LHCN-M2 (cell line): ENCODE measurements at places on chromosomes 6 and 20.

DNA sequence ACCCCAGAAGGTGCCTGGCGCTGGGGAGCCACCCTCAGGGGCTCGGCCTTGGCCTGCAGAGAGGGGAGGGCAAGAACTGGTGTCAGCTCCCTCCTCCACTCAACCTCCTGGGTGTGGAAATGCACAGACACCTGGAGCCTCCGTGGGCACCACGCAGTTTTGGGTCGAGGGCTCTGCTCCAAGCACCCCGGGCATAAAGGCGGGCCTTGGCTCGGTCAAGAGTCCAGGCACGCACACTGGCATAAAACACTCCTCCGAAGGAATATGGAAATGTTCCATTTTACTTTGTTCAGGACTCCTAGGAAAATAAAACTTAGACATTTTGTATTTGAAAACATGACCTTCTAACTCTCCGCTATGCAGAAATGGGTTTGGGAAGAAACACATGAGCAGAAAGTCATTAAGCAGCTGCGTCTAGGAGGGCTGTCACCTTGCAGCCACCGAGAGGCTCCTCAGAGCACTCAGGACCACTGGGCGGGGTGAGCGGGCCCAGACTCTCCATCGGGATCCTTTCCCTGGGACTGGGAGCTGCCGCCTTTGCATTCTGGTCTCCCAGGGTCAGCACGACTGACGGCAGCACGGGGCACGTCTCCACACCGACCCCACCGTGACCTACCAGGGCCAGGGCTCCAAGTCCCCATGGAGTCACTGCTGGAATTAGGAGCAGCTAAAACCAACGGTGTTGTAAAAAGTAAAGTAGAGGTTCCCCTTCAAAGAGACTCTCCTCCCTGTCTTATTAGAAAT, 46.0 kb upstream of the DACT2 start:
- DNase-seq = no peak

GRCh38 chr6:20542927-20543602, 8.8 kb downstream of the CDKAL1 start:
- DNase-seq = peak; percentile 73

GRCh38 chr6:11805259-11806053, 26.9 kb upstream of the ADTRP start:
- no peak for DNase-seq

DNA sequence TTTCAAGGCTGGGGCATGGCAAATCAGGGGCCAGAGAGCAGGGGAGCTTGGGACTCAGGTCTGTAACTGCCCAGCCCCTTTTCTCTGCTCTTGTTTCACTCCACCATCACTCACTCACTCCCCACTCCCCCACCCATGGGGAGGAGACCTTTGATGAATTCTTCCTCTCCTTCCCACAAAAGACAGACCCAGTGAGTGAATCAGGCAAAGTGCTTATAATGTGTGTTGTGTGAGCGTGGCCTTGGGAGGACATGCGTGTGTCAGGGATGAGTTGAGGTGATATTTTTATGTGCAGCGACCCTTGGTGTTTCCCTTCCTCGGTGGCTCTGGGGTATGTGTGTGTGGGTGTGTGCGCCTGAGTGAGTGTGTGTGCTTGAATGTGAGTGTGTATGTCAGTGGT, 1.0 kb upstream of the CUL9 start:
- DNase-seq = no peak

- no peak for DNase-seq
Measured at GRCh38 chr6:135193221-135193620, 12.1 kb downstream of the MYB start.

GRCh38 chr6:69343851-69344250, 453.0 kb downstream of the LMBRD1 start:
- DNase-seq = no peak

GRCh38 chr20:23347791-23348190, 2.8 kb upstream of the NXT1 start:
- DNase-seq = no peak

GRCh38 chr6:43771210-43771857, 1.3 kb downstream of the VEGFA start:
- DNase-seq = no peak

- no peak for DNase-seq
Measured at GRCh38 chr20:36179170-36179945, 24.8 kb downstream of the EPB41L1 start.

DNA sequence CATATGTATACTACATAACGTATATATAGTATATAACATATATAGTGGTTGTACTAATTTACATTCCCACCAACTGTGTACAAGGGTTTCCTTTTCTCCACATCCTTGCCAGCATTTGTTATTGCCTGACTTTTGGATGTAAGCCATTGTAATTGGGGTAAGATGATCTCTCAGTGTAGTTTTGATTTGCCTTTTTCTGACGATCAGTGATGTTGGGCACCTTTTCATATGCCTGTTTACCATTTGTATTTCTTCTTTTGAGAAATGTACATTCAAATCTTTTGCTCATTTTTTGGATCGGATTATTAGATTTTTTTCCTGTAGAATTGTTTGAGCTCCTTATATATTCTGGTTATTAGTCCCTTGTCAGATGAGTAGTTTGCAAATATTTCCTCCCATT, 11.4 kb downstream of the SYNJ2 start:
- DNase-seq = no peak

DNA sequence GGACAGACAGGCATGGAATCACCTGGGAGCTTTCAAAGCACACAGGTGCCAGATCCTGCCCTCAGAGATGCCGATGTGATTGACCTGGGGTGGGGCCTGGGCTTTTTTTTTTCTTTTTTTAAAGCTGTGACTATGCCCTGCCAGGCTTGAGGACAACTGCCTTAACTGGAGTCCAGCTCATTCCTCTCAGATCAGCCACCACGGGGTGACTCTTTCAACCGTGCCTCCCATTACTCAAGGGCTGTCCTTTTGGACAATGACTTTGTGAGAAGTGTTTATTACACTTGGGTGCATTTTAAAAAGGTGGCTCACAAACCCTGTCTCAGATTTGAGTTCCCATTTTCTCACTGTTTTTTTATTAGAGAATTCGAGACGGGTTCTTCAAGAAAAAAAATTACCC, 57.1 kb upstream of the RALY start:
- no peak for DNase-seq

GRCh38 chr20:29742699-29743100, 1514.8 kb upstream of the DEFB115 start:
- DNase-seq = no peak

- no peak for DNase-seq
Measured at GRCh38 chr6:74979065-74979766, 226.6 kb downstream of the COL12A1 start.
